Heart right ventricle (tissue), 16 donors: ENCODE measurements at places on chromosomes 5 and 9.

GRCh38 chr5:39605588-39606575 is 181.1 kb upstream of the DAB2 start:
- H3K4me1 ChIP-seq: no peaks in the 10 kb centered on the region
- H3K27me3 ChIP-seq: no peaks in the 10 kb centered on the region
- no peak overlapping the region for H3K27ac ChIP-seq
- H3K4me3 ChIP-seq: no peak overlapping the region
- no peak for DNase-seq

GRCh38 chr9:137136261-137136880 is 2.6 kb upstream of the GRIN1 start:
- DNase-seq: no peak
- peaks cover 89% of the 10 kb centered on the region for H3K27me3 ChIP-seq
- no peaks in the 10 kb centered on the region for H3K4me1 ChIP-seq
- no peak overlapping the region for H3K27ac ChIP-seq
- H3K4me3 ChIP-seq: no peak overlapping the region

DNA sequence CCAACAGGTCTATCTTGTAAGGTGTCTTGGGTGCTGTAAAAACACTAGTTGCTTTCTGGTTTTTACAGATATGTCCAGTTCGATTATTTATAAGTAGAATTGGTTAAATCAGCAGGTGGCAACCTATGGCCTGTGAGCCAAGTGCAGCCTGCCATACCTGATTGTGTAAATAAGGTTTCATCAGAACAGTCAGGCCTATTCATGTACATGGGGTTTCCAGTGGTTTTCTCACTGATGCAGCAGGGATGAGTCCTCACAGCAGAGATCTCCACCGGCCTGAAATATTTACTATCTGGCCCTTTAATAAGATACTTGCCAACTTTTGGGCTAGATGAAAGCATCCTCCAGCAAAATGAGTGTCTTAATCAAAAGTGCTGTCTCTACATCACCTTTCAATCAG is 132.9 kb upstream of the ICE1 start:
- H3K27ac ChIP-seq: no peak overlapping the region
- H3K4me3 ChIP-seq: no peak overlapping the region

DNA sequence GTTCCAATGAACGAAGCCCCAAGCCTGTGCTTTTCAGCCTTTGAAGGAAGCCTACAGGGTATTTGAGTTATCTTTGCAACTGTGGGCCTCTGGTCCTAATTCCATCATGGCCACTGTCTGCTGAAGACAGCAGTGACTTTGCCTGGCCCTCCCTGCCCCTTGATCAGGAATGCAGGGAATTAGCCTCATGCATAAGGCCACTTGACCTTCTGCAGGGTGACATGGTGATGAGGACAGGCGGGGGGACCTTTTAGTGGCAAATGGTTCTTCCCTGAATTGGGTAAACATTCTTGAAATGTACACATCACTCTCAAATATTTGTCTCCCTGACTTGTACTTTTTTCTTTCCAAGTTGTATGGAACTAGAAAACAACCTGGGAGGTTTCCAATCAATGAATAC is 25.2 kb upstream of the XPA start:
- H3K4me3 ChIP-seq: no peak overlapping the region
- H3K27ac ChIP-seq: no peak overlapping the region
- H3K36me3 ChIP-seq: no peaks in the 10 kb centered on the region
- no peaks in the 10 kb centered on the region for H3K27me3 ChIP-seq

- H3K27me3 ChIP-seq: no peaks in the 10 kb centered on the region
- H3K27ac ChIP-seq: no peak overlapping the region
Observed at GRCh38 chr9:75130172-75130571, 41.9 kb downstream of the OSTF1 start.

GRCh38 chr5:97364731-97365130 is 181.7 kb upstream of the RIOK2 start:
- no peaks in the 10 kb centered on the region for H3K4me1 ChIP-seq
- no peak for DNase-seq

GRCh38 chr5:78129597-78129996 is 164.9 kb downstream of the AP3B1 start:
- no peak overlapping the region for H3K27ac ChIP-seq
- no peaks in the 10 kb centered on the region for H3K27me3 ChIP-seq
- H3K4me1 ChIP-seq: no peaks in the 10 kb centered on the region

DNA sequence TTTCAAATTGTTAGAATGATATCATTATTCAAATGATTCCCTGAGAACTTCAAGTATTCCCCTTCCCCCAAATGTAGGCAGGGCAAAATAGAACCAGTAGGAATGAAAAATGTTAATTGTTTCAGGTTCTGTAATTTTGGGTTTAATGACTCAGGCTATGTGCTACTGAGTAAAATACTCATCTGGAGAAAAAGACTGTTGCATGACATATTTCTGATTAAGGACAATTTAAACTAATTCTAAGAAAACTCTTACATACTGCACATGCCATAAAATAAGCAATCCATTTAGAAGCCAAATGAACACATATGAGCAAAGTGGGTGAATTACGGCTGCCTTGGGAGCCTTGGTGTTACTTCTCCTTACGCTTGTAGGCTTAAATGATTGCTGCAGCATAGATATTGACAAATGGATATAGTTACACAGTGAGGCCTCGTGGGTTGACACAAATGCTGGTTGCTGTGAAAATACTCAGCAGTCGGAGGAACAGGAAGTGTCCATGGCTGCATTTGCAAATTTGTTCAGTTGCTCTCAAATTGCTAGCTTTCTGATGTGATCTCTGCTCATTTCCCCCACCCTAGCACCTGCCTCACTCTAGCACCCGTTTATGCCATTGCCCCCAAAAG is 174.9 kb upstream of the DMAC1 start:
- H3K4me1 ChIP-seq: no peaks in the 10 kb centered on the region
- H3K36me3 ChIP-seq: no peaks in the 10 kb centered on the region
- H3K27me3 ChIP-seq: no peaks in the 10 kb centered on the region
- DNase-seq: no peak
- H3K4me3 ChIP-seq: no peak overlapping the region

DNA sequence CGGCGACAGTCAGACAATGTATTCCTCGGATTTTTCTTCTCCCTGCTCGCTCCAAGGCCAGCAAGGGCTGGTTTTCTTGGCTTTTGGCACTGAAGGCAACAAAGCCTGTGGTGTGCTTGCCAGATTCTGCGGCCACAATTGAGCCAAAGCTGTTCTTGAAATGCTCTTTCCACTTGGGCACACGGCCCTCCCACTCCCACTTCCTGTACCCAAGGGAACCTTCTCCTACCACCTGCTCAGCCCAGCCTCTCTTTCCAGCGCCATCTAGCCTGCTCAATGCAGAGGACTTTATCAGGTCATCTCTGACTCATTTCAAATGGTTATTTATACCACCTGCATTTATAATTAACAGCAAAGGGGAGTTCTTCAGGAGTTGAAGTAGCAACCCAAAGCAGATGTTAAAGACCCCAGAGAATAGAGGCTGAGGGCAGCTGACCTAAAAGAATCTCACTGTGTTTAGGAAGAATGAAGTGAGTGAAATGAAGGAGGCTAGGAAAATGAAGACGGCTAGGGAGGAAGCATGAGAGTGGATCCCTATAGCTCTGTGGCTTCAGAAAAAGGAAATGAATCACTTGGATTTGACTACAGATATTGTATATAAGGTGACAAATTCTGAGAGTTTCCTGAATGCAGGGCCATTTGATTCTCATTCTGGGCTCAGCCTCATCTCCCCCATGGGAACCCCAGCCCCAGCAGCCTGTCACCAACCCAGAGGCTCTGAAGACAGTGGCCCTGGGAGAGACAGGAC is 439.0 kb downstream of the ENC1 start:
- H3K4me3 ChIP-seq: no peak overlapping the region
- no peaks in the 10 kb centered on the region for H3K27me3 ChIP-seq
- DNase-seq: peak; percentile 38
- H3K27ac ChIP-seq: peak overlapping the region; percentile 39
- no peaks in the 10 kb centered on the region for H3K36me3 ChIP-seq
- peaks cover 24% of the 10 kb centered on the region for H3K4me1 ChIP-seq

DNA sequence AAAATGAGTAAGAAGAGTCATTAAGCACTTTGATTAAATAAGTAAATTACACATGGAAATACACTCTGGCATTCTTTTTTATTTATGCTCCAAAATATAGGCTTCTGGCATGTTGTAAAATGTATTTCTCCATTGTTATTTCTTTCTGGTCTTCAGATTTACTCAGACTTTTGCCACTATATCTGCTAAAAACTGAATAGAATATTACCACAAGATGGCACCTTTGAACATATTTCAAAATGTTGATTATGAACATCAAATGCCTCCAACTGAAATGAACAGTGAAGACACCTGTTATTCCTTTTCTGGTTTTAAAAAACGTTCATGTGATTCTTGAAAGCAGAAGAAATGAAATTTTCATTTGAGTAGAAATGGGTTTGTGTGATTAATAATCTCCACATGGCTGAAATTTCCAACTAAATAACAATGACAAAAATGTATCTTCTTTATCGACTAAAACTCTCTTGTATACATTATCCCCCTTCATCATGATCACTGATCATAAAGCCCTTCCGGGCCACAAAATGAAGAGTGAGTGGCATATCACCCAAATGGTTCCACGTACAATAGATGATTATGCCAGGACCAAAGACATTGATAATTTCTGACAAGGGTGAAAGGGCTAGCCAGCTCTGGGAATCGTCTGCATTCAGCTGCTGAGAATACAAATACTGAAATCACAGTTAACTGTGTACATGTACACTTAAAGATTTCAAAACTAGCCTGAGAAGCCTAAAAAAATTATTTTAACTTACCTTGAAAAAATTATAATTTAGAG is 23.8 kb downstream of the TYRP1 start:
- H3K27ac ChIP-seq: no peak overlapping the region
- no peaks in the 10 kb centered on the region for H3K36me3 ChIP-seq
- no peaks in the 10 kb centered on the region for H3K27me3 ChIP-seq
- DNase-seq: no peak
- no peaks in the 10 kb centered on the region for H3K4me1 ChIP-seq

DNA sequence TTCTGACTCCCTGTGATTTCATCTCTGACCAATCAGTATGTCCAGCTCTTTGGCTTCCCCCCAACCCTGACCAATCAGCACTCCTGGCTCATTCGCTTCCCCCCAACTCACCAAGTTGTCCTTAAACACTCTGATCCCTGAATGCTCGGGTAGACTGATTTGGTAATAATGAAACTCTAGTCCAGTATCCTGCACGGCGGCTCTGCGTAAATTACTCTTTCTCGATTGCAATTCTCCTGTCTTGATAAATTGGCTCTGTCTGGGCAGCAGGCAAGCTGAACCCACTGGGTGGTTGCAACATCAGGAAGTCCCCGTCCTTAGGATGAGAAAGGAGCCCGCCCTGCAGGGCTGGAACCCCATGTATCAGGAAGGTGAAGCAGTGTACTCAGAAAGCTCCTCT is 10.4 kb downstream of the FCN2 start:
- no peak for DNase-seq
- no peak overlapping the region for H3K4me3 ChIP-seq
- no peak overlapping the region for H3K27ac ChIP-seq
- peaks cover 18% of the 10 kb centered on the region for H3K4me1 ChIP-seq
- H3K36me3 ChIP-seq: no peaks in the 10 kb centered on the region

GRCh38 chr9:74528207-74528606 is 31.1 kb downstream of the RORB start:
- no peak for DNase-seq
- H3K27ac ChIP-seq: no peak overlapping the region
- H3K27me3 ChIP-seq: no peaks in the 10 kb centered on the region
- no peaks in the 10 kb centered on the region for H3K4me1 ChIP-seq
- H3K36me3 ChIP-seq: no peaks in the 10 kb centered on the region

DNA sequence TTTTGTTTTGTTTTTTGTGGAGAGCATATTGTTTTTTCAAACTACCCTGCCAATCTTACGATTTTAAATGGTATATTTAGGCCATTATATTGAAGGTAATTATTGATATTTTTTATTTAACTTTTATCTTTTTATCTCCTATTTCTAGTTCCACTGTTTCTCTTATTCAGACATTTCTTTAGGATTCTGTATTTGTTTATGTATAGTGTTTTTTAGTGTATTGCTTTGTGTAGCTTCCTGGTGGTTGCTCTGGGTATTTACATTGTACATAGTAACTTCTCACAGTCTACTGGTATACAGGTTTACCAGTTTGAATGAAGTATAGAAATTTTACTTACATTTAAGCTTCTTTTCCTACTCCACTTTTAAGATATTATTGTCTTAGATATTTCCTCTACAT is 63.2 kb downstream of the ERCC6L2 start:
- DNase-seq: no peak
- no peaks in the 10 kb centered on the region for H3K4me1 ChIP-seq
- no peaks in the 10 kb centered on the region for H3K36me3 ChIP-seq
- H3K27ac ChIP-seq: no peak overlapping the region

DNA sequence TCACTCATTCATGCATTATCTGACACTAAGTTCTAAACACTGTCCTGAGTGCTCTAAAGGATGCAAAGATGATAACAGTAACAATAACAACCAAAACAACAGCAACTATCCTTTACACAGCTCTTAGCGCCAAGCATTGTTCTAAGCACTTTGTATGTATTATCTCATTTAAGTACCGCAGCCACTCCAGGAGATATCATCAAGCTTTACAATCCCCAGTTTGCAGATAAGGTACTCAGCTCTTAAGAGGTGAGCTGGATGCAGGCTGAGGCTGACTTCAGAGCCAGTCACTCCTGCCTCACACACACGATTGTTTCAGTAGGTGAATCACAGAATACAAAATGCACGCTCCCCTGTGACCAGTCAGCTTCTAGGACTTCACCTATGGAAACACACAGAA is 141.8 kb downstream of the PAX5 start:
- DNase-seq: no peak
- no peaks in the 10 kb centered on the region for H3K36me3 ChIP-seq
- H3K4me1 ChIP-seq: no peaks in the 10 kb centered on the region
- peaks cover 57% of the 10 kb centered on the region for H3K27me3 ChIP-seq
- no peak overlapping the region for H3K27ac ChIP-seq
- H3K4me3 ChIP-seq: no peak overlapping the region

- peak overlapping the region; percentile 100 for H3K27ac ChIP-seq
- peaks cover 55% of the 10 kb centered on the region for H3K4me1 ChIP-seq
- H3K36me3 ChIP-seq: no peaks in the 10 kb centered on the region
- H3K4me3 ChIP-seq: peak overlapping the region; percentile 65
- DNase-seq: peak; percentile 73
Observed at GRCh38 chr9:14314424-14314928, 535 bp upstream of the NFIB start.

DNA sequence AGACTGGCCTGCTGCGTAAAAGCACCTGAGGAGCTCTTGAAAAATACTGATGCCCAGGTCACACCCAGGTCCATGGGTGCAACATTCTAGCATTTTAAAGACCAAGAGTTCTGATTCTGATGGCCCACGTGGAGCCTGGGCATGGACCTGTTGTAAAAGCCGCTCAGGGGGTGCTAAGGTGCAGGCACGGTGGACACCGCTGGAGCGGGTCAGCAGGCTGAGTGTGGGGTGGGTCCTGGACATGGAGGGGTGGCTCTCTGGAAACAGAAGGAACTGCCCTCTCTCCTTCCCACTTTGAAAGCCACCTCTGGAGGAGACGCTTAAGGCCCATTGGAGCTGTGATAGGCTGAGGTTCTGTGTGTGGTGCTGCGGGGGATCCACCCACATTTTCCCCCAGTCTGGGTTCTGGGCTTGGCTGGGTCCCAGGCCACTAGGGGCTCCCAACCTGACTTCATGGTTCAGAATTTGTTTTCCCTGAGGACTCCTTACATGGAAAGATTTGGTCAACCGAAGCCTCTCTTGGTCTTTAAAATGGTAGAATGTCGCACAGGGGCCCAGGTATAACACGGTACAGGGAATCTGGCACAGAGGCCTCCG is 16.6 kb downstream of the GPRIN1 start:
- H3K27ac ChIP-seq: no peak overlapping the region
- H3K27me3 ChIP-seq: no peaks in the 10 kb centered on the region
- no peak for DNase-seq
- no peak overlapping the region for H3K4me3 ChIP-seq
- no peaks in the 10 kb centered on the region for H3K36me3 ChIP-seq
- H3K4me1 ChIP-seq: no peaks in the 10 kb centered on the region
